OCI-LY7 (cell line): ENCODE measurements at places on chromosomes 3 and 15. TPM values are rescaled to one million over a fixed set of nuclear protein-coding genes. Genes with fewer than 3 reads are reported as not detected.

The TGM4 gene
- not detected in 2 replicates for total RNA-seq

The SPTSSB gene
- total RNA-seq: not detected in 2 replicates

The NANOGP8 gene
- not detected in 2 replicates for total RNA-seq

GRCh38 chr3:140465988-140466387, 211.9 kb upstream of the TRIM42 start:
- DNase-seq: no peak

DNA sequence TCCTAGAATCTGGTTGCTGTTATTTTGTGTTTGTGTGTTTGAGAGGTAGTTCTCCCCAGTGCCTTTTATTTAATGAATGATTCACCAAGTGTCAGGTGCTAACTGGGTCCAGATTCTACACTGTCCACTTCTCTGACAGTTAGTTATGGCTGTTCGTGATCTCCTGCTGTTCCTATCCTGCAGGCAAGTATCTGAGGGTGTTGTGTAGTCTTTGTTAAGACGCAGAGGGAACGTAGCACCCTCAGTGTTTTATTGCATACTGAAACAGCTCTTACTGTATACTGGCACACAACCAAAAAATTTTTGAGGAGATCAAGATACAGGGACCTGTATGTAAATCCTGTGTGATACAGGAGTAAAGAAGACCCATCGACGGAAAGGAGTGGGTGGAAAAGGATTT, 1271.3 kb downstream of the ROBO1 start:
- no peak for DNase-seq

DNA sequence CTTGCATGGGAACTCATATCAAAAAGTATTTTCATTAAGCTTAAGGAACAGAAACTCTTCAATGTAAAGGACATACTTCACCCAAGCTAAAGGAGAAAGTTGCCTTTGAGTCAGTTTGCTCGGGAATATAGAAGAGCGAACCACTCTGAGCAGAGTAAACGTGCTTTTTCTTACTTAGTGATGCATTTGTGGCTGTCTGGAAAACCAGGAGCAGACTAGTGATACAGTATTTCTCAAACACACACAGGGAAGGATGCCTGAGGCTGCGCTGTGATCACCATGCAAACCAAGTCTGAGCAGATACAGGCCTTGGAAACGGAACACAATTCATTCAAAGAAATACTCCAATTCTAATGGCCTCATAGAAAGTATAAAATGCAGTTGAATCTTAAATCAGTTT, 121.0 kb upstream of the CDIN1 start:
- no peak for DNase-seq
